ENCODE measurements at places on chromosomes 3 and 15. TPM values are rescaled to one million over a fixed set of nuclear protein-coding genes. Genes with fewer than 3 reads are reported as not detected.

The GABRR3 gene
- not detected for total RNA-seq

The MESP1 gene
- total RNA-seq: 9.1 TPM

The FILIP1L gene
- 0.23 TPM for total RNA-seq

The LRRN1 gene
- 0.97 TPM for total RNA-seq

The ZNF280D gene
- 15.9 TPM for total RNA-seq

The TRPM1 gene
- not detected for total RNA-seq

The CP gene
- not detected for total RNA-seq

The CPLX3 gene
- not detected for total RNA-seq

The EPHB3 gene
- total RNA-seq: not detected

The KNG1 gene
- not detected for total RNA-seq

The GOLGA6D gene
- not detected for total RNA-seq

The FEZF2 gene
- total RNA-seq: not detected

The SLC2A2 gene
- total RNA-seq: not detected

The LCTL gene
- not detected for total RNA-seq

The MEGF11 gene
- not detected for total RNA-seq

The OR5H1 gene
- not detected for total RNA-seq

The GPR62 gene
- not detected for total RNA-seq

The ADGRG7 gene
- total RNA-seq: not detected

The ISG20 gene
- 28.9 TPM for total RNA-seq

The PLCB2 gene
- 53.3 TPM for total RNA-seq

The TERC gene
- total RNA-seq: 16.1 TPM

Data from activated CD8-positive, alpha-beta memory T cell treated with anti-CD3 and anti-CD28 coated beads for 36 hours (primary cell).